COR-L47 (cell line): ENCODE measurements at places on chromosomes 12 and 14.

- no peak for DNase-seq
Observed at GRCh38 chr14:96189281-96189711, 15.3 kb upstream of the BDKRB2 start.

DNA sequence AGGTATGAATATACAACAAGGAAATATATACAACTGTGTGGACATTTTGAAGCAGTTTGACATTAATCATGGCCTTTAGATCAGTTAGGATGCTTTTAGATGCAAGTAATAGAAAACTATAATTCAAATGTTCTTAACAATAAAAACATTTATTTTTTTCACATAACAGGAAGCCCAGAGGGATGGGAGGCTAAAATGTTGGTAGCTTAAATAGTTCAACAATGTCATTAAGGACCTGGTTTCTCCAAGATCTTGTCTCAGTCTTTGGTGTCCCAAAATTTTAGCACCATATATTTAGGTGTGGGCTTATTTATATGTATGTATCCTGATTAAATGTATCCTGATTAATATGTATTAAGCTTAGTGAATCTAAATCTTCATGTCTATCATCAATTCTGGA is 292.4 kb downstream of the NUAK1 start:
- no peak for DNase-seq

- peak; percentile 64 for DNase-seq
Observed at GRCh38 chr12:102950107-102950949, 7.1 kb upstream of the ASCL1 start.

GRCh38 chr14:93186466-93186865 is 1.3 kb downstream of the LYSET start:
- DNase-seq: no peak

DNA sequence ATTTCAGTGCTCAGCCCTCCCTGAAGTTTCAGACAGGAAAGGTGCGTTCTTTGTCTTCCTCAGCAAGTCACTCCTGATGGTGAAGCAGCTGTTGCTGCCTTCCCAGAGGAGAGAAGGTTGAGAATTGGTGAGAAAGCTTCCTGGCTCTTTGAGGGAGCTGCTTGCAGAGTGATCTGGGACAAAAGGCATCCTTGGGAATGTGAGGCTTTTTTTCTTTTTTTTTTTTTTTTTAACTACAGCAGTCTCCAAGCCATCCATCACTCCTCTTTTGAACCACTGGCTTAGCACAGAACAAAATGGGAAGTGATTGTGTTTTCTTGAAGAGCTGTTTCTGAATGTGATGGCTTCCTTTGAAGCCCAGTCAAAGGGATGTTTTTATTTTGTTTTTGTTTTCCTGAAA is 120.4 kb upstream of the LRIG3 start:
- peak; percentile 29 for DNase-seq

DNA sequence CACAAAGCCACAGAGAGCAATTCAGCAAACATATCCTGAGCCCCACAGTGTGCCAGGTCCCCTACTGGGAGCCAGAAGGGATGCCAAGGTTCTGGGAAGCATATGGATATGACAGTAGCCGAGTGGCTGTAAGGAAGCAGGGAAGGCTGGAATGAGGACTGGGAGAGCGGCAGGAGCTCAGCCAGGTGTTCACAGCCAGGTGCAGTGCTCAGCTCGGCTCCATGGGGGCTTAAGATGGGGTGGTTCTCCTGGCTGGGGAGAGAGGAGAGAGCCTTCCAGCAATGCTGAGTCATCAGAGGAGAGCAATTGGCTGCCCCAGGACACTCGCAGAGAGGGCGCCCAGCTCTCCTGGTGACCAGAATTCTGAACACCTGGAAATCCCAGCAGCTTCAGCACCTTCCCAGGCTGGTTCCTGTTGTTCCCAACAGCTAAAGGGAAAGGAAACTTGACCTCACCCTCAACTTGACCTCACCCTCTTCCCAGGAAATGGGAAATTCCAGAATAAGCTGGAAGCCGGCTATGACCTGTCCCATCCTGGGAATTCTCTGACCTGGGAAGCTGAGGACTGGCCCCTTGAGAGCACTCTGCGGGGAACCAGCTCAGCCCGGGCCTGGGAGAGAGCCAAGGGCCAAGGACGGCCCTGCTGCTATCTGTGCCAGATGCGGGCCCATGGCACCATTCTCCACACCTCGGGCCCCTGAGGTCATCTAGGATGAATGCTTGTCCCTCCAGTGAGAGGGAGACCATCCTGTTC is 34.6 kb downstream of the SLC6A12 start:
- DNase-seq: peak; percentile 84

GRCh38 chr14:59253527-59253926 is 65.1 kb downstream of the DAAM1 start:
- DNase-seq: no peak

DNA sequence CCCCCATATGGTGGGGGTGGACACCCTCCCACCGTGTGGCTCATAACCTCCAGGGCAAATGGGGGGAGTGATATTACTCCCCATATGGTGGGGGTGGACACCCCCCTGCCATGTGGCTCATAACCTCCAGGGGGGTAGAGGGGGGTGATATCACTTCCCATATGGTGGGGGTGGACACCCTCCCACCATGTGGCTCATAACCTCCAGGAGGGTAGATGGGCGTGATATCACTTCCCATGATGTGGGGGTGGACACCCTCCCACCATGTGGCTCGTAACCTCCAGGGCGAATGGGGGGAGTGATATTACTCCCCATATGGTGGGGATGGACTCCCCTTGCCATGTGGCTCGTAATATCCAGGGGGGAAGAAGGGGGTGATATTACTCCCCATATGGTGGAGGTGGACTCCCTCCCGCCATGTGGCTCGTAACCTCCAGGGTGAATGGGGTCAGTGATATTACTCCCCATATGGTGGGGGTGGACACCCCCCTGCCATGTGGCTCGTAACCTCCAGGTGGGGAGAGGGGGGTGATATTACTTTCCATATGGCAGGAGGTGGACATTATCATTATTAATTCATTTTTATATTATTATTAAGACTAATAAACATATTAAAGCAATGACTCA is 51.2 kb upstream of the OXA1L start:
- no peak for DNase-seq

- DNase-seq: no peak
Observed at GRCh38 chr12:76784600-76785051, 20.7 kb downstream of the ZDHHC17 start.

DNA sequence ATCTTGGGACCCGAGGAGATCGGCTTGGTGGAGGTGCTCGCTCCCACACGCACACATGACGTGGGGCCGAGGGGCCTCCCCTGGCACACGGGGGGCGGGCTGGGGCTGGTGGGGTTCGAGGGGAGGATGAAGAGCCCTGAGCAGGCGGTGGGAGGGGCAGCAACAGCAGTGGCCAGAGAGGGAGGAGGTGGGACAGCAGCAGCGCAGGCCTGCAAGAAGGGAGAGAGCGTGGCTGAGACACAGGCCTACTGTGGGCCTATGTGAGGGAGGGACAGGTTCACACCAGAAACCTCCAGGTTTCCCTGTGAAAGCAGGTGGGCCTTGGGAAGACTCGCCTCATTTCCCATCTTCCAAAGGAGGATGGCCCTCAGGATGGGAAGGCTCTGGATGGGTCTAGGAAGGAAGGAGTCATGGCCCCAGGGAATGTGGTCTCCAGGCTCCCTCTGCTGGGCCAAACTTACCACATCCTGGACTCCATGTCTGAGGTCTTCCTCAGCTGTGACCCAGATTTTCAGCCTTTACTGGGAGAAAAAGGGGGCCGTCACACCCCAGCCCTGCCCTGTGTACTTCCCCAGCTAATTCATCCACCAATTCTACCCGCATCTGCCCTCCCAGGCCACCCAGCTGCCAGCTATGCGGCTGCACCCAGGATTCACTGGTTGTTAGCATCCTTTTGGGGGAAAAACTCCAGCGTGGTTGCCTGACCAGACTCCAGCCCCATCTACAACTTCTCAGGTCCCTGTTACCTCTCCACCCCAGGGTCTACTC is 2.8 kb downstream of the PIANP start:
- no peak for DNase-seq

GRCh38 chr12:120571299-120571698 is 9.9 kb downstream of the POP5 start:
- no peak for DNase-seq

DNA sequence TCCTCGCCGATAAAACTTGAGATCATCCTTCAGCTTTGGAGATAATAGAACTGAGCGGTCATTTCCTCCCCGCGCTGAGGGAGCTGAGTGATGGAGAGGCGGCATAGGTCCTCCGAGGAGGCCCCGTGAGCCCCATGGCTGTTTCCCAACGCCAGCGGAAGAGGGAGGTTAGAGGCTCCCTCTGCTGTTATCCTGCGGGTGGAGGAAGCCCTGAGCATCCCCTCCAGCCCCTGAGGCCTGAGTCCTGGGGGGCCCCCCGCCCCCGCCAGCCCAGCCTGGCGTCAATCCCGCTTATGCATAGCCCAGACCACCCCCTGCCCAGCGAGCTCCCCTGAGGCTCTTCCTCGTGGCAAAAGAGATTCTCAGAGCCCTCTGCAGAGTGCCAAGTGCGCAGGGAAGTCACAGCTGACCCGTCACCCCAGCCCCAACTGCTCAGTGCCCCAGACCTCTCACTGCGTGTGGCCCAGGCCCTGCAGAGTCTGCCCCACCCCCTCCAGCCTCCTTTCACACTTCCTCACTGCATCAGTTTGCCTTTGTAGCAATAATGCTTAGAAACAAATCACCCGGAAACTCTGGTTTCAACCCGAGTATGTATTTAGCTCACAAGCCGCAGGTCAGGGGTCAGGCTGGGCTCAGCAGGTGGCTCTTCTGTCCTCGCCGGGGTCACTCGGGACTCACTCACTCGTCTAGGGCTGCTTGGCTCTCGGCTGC is 44.7 kb upstream of the GALNT9 start:
- DNase-seq: no peak

DNA sequence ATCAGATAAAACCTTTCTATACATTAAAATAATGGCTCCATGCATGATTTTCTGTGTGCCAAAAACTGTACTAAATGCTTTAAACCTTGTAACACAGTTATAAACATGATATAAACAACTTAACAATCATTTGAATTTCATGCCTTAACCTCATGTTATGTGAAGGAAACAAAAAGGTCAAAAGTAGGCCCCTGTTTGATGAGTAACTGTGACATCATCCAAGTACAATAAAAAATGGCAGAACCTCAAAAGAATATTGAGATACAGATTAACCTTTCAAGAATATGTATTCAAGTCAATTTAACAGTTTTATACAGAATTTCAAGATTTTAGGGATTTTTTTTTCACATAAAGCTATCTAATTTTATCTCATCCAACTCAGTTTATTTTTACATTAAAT is 310.7 kb upstream of the DCN start:
- no peak for DNase-seq
